ENCODE measurements at places on chromosomes 6 and 20.

GRCh38 chr6:137305691-137306090, 86.5 kb upstream of the IFNGR1 start:
- DNase-seq = no peak

- DNase-seq = no peak
These were observed 138.5 kb upstream of the UST start for GRCh38 chr6:148608199-148608951.

GRCh38 chr6:82705579-82705978, 342.0 kb downstream of the TPBG start:
- DNase-seq = no peak

- no peak for DNase-seq
These were observed 14.7 kb upstream of the NOL4L start for GRCh38 chr20:32599783-32600340.

GRCh38 chr6:100488244-100488643, 23.5 kb upstream of the SIM1 start:
- DNase-seq = no peak
